ENCODE measurements at places on chromosomes 7 and 10.

DNA sequence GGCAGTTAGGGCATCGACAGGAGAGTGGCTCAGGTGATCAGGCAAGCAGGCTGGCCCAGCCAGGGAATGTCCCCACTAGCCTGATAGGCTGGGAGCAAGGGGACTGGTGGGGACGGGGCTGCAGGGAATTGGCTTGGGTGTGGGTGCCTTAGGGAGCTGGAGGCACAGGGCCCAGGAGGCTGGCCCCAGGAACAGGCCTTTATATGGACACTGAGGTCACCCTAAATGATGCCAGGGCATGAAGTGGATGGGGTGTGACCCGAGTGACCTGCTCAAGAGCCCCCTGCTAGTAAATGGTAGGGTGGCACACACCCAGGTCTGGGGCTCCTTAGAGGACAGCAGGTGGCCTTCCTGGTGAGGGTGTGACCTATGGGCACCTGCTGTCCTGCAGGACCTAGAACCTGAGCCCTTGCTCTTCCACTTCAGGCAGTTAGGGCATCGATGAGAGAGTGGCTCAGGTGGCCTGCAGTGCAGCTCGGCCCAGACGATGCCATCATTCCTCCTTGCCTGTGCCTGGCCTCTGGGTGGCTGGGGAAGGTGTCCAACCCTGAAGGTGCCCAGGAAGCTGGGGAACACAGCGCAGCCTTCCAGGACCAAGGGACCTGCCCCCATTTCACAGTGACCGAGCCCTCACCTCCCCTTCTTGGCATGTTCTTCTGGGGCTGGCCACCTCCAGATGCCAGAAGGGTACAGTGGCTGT lies 51.7 kb upstream of the LEP start:
- H3K36me3 ChIP-seq, result peaks cover 11% of the 10 kb centered on the region
- 0 out of 2 replicates have a peak, but pooled peaks cover 1% of the 10 kb centered on the region for H3K27me3 ChIP-seq
- no peak overlapping the region for H3K4me3 ChIP-seq
- peak; percentile 24 for DNase-seq

DNA sequence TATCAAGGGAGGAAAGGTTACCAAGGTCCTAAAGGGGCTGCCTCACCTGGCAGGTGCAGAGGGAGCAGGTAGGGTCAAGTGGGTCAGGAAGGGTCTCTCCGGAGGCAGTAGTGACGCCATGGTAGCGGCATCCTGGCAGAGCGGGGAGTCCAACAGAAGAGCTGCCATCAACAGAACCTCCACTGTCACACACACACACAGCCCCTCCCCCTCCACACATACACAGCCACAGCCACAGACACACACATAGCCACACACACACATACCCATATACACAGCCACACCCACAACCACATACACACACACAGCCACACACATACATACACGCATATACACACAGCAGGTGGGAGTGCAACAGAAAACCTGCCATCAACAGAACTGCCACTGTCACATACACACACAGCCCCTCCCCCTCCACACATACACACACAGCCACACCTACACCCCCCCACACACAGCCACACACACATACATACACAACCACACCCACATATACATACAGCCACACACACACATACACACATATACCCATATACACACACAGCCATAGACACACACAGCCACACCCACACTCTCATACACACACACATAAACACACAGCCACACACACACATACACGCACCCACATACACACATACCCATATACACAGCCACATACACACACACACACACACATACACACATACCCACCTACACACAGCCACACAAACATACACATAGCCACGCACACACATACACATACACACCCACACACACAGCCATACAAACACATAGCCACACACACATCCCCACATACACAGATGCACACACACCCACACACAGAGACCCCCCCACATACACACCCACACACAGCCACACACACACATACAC lies 23.1 kb downstream of the KCP start:
- H3K27me3 ChIP-seq, result no peaks in the 10 kb centered on the region
- H3K36me3 ChIP-seq, result no peaks in the 10 kb centered on the region
- no peak overlapping the region for H3K4me3 ChIP-seq
- no peak overlapping the region for H3K27ac ChIP-seq

GRCh38 chr10:60952846-60953220 lies 8.8 kb upstream of the RHOBTB1 start:
- no peaks in the 10 kb centered on the region for H3K4me1 ChIP-seq
- H3K27me3 ChIP-seq, result no peaks in the 10 kb centered on the region
- no peak overlapping the region for H3K4me3 ChIP-seq
- DNase-seq, result no peak
- no peaks in the 10 kb centered on the region for H3K36me3 ChIP-seq

DNA sequence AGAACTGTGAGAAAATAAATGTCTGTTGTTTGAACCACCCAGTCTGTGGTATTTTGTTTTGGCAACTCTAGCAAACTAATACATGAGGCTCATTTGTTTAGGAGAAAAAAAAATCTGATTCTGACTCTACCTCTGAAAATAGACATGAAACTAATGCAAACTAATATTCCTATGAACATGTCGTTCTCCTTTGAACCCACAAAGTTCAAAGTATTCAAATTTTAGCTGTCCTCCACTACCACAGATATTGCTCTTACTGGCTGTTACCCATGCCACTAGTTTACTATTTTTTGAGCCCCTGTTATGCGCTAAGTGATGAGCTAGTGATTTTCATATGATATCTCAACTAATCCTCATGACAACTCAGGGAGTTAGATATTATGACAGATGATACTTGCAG lies 58.8 kb upstream of the ZNF804B start:
- no peaks in the 10 kb centered on the region for H3K4me1 ChIP-seq
- no peaks in the 10 kb centered on the region for H3K27me3 ChIP-seq
- H3K4me3 ChIP-seq, result no peak overlapping the region
- no peak overlapping the region for H3K27ac ChIP-seq
- H3K36me3 ChIP-seq, result no peaks in the 10 kb centered on the region

DNA sequence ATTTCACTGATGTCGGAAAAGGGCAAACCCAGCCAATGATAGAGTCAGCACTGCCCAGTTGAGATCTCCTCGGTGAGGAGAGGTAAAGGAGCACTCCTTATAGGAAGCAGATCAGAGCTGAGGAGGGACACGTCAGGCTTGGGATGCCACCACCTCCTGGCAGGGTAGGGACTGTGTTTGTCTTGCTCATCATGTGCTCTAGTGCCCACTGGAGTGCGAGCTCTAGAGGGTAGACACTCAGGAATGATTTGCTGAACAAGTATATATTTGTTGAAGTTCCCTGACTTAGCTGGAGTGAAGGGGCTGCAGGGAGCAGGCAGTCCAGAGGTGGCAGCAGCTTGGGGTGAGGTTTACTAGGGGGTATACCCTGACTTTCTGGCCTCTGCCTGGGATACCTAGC lies 146.5 kb downstream of the NOC3L start:
- H3K4me1 ChIP-seq, result peaks cover 9% of the 10 kb centered on the region
- no peak overlapping the region for H3K27ac ChIP-seq
- no peaks in the 10 kb centered on the region for H3K27me3 ChIP-seq
- no peaks in the 10 kb centered on the region for H3K36me3 ChIP-seq
- no peak overlapping the region for H3K4me3 ChIP-seq

DNA sequence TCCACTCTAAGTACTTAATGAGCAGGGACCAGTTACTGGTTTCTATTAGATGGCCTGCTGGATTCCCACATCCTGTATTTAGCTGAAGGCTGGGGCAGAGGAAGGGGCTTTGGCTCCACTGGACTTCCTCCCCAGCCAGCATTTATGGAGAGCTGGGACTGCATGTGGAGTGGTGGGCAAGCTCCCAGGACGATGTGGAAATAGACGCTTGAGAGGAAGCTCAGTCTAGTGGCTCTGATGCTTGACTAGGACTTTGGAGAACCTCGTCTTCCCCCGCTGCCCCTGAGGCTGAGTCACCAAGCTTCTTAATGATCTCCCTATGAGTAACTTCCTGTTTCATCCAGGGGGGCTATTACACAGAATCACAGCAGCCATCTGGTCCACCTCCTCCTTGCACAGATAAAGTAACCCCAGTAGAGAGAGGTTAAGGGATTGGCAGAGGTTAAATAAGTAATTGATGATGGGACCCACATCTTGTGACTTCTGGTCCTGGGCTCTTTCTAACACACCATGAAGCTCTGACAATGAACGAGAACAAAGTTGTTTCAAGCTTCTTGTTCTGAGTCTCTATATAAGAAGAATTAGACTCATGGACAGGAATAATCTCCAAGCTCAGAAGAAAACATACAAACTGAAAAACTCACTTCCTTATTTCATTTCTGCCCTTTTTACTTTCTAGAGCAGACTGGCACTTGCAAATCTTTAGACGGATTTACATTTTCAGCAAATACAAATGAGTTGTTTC lies 126.2 kb downstream of the PRPF18 start:
- no peak overlapping the region for H3K4me3 ChIP-seq
- no peak overlapping the region for H3K27ac ChIP-seq
- DNase-seq, result no peak
- no peaks in the 10 kb centered on the region for H3K36me3 ChIP-seq
- peaks cover 2% of the 10 kb centered on the region for H3K4me1 ChIP-seq
- H3K27me3 ChIP-seq, result no peaks in the 10 kb centered on the region

GRCh38 chr10:21002091-21002878 lies 105.2 kb upstream of the NEBL start:
- H3K4me3 ChIP-seq, result no peak overlapping the region
- no peak overlapping the region for H3K27ac ChIP-seq
- no peaks in the 10 kb centered on the region for H3K36me3 ChIP-seq
- H3K27me3 ChIP-seq, result no peaks in the 10 kb centered on the region
- DNase-seq, result no peak
- H3K4me1 ChIP-seq, result no peaks in the 10 kb centered on the region

- H3K36me3 ChIP-seq, result no peaks in the 10 kb centered on the region
These were observed 6.6 kb downstream of the LRRC18 start for GRCh38 chr10:48932831-48933664.

GRCh38 chr7:119733127-119733879 lies 539.7 kb upstream of the KCND2 start:
- no peak overlapping the region for H3K4me3 ChIP-seq
- H3K27me3 ChIP-seq, result no peaks in the 10 kb centered on the region
- no peak for DNase-seq
- no peaks in the 10 kb centered on the region for H3K4me1 ChIP-seq
- no peak overlapping the region for H3K27ac ChIP-seq
- no peaks in the 10 kb centered on the region for H3K36me3 ChIP-seq

GRCh38 chr7:30931161-30931928 lies 19.7 kb downstream of the AQP1 start:
- no peak for DNase-seq
- H3K27ac ChIP-seq, result no peak overlapping the region
- H3K4me1 ChIP-seq, result no peaks in the 10 kb centered on the region
- no peaks in the 10 kb centered on the region for H3K27me3 ChIP-seq
- H3K36me3 ChIP-seq, result no peaks in the 10 kb centered on the region
- H3K4me3 ChIP-seq, result no peak overlapping the region

DNA sequence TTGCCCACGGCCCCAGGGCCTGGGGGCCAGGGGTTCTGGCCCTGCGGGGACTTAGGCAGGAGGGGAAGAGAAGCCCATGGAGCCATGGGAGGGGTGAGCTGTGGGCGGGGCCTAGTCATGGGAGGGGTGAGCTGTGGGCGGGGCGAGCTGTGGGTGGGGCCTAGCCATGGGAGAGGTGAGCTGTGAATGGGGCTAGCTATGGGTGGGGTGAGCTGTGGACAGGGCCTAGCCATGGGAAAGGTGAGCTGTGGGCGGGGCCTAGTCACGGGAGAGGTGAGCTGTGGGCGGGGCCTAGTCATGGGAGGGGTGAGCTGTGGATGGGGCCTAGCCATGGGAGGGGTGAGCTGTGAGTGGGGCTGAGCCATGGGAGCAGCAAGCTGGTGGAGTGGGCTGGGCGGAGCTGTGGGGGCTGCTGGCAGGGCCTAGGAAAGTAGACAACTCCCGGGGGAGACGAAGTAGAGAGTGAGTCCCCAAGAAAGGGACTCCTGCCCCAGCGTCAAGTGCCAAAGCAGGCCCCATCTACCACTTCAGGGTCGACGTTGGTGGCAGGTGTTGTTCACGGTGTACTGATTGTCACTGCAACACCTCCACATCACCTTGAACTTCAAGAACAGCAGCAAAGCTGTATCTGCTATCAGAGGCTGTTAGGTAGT lies 19.2 kb upstream of the TTYH3 start:
- no peak overlapping the region for H3K27ac ChIP-seq
- peaks cover 5% of the 10 kb centered on the region for H3K4me1 ChIP-seq
- H3K4me3 ChIP-seq, result no peak overlapping the region
- no peaks in the 10 kb centered on the region for H3K27me3 ChIP-seq

GRCh38 chr10:4048236-4048864 lies 263.3 kb upstream of the KLF6 start:
- H3K4me1 ChIP-seq, result no peaks in the 10 kb centered on the region
- H3K36me3 ChIP-seq, result no peaks in the 10 kb centered on the region
- no peaks in the 10 kb centered on the region for H3K27me3 ChIP-seq
- no peak overlapping the region for H3K4me3 ChIP-seq
- no peak for DNase-seq

- no peak overlapping the region for H3K27ac ChIP-seq
- DNase-seq, result no peak
- no peaks in the 10 kb centered on the region for H3K4me1 ChIP-seq
- no peak overlapping the region for H3K4me3 ChIP-seq
- 0 out of 2 replicates have a peak, but pooled peaks cover 3% of the 10 kb centered on the region for H3K36me3 ChIP-seq
- no peaks in the 10 kb centered on the region for H3K27me3 ChIP-seq
These were observed 60.7 kb upstream of the FOXK1 start for GRCh38 chr7:4621396-4621795.

DNA sequence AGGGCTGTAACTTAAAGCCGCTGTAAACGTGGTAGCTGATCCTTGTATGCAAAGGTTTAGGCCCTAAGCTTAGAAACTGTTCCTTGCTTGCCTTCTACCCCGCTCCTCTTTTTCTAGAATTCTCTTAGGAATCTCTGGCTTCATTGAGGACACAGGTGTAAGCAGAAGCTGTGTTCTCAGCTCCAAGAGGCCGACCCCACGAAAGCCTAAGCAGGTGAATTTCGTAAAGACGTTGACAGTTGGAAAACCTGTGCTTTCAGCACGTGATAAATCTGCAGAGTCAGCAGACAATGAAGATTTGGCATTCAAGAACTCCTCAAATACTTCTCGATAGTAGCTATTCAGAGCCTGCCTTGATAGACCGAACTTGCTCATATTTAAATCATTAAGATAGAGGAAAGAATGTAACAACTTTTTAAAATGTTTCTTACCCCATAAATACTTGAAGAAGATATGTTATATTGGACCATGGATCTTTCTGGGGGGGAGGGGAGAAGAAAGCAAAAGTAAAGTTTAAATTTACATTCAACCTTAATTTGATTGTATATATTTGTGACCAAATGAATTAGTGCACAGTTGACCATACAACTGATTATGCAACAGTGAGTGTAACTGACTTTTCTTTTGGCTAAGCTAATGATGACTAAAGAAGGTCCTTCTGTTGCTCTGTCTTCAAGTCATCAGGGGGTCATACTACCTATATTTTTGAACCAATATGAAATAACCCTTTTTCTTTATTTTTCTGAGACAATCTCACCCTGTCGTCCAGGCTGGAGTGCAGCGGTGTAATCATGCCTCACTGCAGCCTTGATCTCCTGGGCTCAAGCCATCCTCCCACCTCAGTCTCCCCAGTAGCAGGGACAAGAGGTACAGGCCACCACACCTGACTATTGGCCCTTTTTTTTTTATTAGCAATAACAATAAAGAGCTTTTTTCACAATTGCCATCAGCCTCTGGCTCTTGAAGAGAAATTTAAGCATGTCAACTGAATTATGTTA lies 1.2 kb upstream of the GDI2 start:
- H3K4me1 ChIP-seq, result no peaks in the 10 kb centered on the region
- H3K36me3 ChIP-seq, result peaks cover 9% of the 10 kb centered on the region
- peak overlapping the region; percentile 9 for H3K27ac ChIP-seq
- H3K4me3 ChIP-seq, result peak overlapping the region; percentile 92
- no peaks in the 10 kb centered on the region for H3K27me3 ChIP-seq

All from H9 (cell line).